ENCODE measurements at places on chromosomes 13 and 19. TPM values are rescaled to one million over a fixed set of nuclear protein-coding genes. Genes with fewer than 3 reads are reported as not detected.

GRCh38 chr13:44417446-44417845 is 43.8 kb downstream of the SERP2 start:
- DNase-seq = no peak

- no peak for DNase-seq
These were observed 3.1 kb upstream of the DHRS12 start for GRCh38 chr13:51807041-51807440.

- no peak for DNase-seq
These were observed 520.4 kb downstream of the SLITRK6 start for GRCh38 chr13:85278851-85279250.

DNA sequence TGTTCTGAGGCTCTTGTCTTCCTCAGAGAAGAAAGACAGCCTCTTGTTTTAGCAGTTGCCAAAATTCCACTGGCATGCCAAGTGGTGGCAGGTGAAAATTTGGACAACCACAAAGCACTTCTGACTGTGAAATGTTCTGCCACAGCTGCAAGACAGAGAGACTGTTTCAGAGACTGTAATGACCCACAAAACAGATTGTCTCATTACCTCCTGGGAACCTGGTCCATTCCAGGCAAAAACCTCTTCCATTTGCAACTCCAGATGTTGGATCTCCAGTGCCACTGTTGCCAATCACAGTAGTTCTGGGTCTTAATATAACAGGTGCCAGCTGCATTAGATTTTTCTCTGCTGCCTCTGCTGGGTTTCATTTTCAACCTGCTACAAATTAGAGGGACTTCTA is 911.5 kb downstream of the UQCRFS1 start:
- no peak for DNase-seq

- no peak for DNase-seq
These were observed 29.6 kb upstream of the RCBTB2 start for GRCh38 chr13:48562296-48563066.

Gene GRIK5
- 4.8 TPM for polyA plus RNA-seq

Gene PGLYRP1
- polyA plus RNA-seq = not detected

Gene MEIS3
- polyA plus RNA-seq = 16.0 TPM

Gene PSG4
- 3.0 TPM for polyA plus RNA-seq
